Vein endothelial cell (primary cell): ENCODE measurements at places on chromosomes 11 and 22. TPM values are rescaled to one million over a fixed set of nuclear protein-coding genes. Genes with fewer than 3 reads are reported as not detected.

Gene LIN7C
- 44.7 and 52.3 TPM in 2 replicates for total RNA-seq

Gene OR52I1
- total RNA-seq, result not detected in 2 replicates

Gene DLG2
- total RNA-seq, result 0.65 and 0.67 TPM in 2 replicates

Gene SHANK2
- total RNA-seq, result 0.19 TPM in 1 of 2 replicates, not detected in the other

Gene RBMXL2
- total RNA-seq, result 0.33 TPM in 1 of 2 replicates, not detected in the other

Gene RASD2
- total RNA-seq, result not detected in 2 replicates

Gene ST13
- total RNA-seq, result 195 and 237 TPM in 2 replicates

Gene TSGA10IP
- total RNA-seq, result not detected in 2 replicates

Gene TECTA
- total RNA-seq, result 0.33 and 0.67 TPM in 2 replicates

Gene CARD10
- 34.4 and 43.8 TPM in 2 replicates for total RNA-seq

Gene EXPH5
- under 0.01 and 0.19 TPM in 2 replicates for total RNA-seq

Gene APOC3
- not detected in 2 replicates for total RNA-seq

Gene NELL1
- total RNA-seq, result not detected in 2 replicates
